Fibroblast of lung (primary cell): ENCODE measurements at places on chromosomes 11 and 22. TPM values are rescaled to one million over a fixed set of nuclear protein-coding genes. Genes with fewer than 3 reads are reported as not detected.

GRCh38 chr22:40660730-40661129 is 18.6 kb upstream of the MCHR1 start:
- DNase-seq, result no peak

- no peak for DNase-seq
Observed at GRCh38 chr11:7457211-7457610, 28.1 kb upstream of the OLFML1 start.

DNA sequence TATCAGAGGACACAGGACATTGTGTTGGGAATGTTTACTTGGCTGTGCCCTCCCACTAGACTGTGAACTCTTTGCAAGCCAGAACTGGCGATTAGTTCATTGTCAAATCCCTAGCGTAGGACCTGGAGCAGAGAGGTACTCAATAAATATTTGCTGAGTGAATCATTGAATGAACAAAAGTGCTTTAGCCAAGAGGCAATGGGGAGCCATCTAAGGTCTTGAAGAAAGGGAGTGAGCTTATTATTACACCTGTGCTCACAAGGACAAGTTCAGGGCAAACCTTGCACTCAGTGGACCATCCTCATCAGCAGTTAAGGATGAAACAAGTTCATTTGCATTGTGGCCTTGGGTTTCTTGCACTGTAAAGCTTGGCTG is 1.1 kb upstream of the RASSF10 start:
- DNase-seq, result peak; percentile 18

C11orf65 gene
- 1.8 and 2.3 TPM in 2 replicates for total RNA-seq

GRCh38 chr11:1883346-1884302 is 8.1 kb downstream of the PRR33 start:
- no peak for DNase-seq

PDXP gene
- 4.0 and 5.1 TPM in 2 replicates for total RNA-seq

GRCh38 chr11:72720047-72720446 is 32.2 kb downstream of the ARAP1 start:
- no peak for DNase-seq
